ENCODE measurements at places on chromosomes 3 and 15. TPM values are rescaled to one million over a fixed set of nuclear protein-coding genes. Genes with fewer than 3 reads are reported as not detected.

DNA sequence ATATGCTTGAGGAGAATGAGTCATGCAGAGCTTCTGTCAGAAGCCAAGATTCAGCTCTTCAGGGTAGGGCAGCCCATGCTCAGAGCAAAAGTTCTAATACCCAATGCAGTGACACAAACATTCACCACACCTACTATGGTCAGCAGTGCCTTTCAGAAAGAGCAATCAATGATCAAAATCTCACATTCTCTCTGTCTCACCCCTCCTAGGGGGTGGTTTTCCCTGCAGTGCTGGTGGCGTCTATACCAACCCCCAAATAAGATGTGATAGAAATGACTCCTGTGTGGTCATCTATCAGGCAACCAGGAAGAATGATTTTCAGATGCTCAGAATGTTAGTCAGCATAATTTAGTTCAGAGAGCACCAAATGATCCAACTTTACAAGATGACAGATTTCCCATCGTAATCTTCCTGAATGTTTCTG, 385.3 kb downstream of the NTRK3 start:
- DNase-seq: no peak

DNA sequence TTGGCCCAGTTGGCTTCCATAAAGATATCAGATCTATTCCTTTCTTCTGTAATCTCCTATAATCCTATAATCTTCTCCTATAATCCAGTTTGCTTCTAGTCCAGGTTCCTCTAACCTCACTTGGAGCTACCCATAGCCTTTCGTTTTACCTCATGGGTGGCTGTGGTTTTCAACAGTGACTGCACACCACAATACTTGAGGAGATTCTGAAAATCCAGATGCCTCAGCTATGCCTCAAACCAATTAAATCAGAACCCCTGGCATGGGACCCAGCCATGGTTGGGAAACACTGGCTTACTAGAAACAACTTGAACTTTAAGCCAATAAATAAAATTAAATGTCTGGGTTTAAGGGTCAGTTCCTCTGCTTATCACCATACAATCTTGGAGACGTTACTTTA, 86.1 kb upstream of the NTRK3 start:
- no peak for DNase-seq

- peak; percentile 65 for DNase-seq
Measured at GRCh38 chr15:62758126-62758951, 284.2 kb upstream of the TPM1 start.

GRCh38 chr15:90547540-90547939, 17.8 kb downstream of the CRTC3 start:
- no peak for DNase-seq

GRCh38 chr3:125078951-125079674, 23.3 kb upstream of the HEG1 start:
- peak; percentile 44 for DNase-seq

The NANOGP8 gene
- not detected for total RNA-seq
